ENCODE measurements at places on chromosomes 5 and 9. TPM values are rescaled to one million over a fixed set of nuclear protein-coding genes. Genes with fewer than 3 reads are reported as not detected.
A peak's percentile ranks its signal among the peaks of the same experiment; 100 is the strongest.

DNA sequence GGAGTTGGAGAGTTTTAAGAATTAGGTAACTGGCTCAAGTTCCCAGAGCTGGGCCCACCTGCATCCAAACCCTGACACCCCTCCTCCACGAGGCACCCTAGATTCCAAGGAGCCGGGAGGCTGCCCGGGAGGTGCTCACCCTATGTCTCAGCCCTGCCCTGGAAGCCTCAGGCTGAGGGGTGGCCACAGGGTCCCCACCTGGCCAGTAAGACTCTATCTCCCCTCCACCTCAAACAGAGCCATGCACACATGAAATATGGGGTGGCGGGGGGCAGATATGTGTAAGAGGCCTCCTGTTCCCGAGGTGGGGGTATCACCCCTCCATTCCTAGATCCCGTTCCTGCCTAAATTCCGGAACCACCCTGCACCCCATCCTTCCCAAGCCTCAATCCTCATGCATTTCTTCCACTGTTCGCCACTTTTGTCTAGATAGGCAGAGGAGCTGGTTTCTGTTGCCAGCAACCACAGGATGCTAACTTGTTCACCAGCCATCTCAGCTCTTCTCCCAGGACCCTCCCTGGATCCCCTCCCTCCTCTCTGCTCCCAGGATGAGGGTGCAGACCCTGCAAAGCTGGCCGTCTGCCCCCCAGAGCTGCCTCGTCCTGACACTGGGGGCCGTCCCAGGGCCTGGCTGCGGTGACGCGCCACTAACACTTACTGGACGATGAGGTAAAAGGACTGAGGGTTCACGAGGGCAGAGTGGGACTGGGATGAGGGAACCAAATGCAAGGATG, 44.1 kb downstream of the COL23A1 start:
- no peak for DNase-seq

GRCh38 chr9:99411479-99412115, 189.5 kb downstream of the SEC61B start:
- peak; percentile 24 for DNase-seq

DNA sequence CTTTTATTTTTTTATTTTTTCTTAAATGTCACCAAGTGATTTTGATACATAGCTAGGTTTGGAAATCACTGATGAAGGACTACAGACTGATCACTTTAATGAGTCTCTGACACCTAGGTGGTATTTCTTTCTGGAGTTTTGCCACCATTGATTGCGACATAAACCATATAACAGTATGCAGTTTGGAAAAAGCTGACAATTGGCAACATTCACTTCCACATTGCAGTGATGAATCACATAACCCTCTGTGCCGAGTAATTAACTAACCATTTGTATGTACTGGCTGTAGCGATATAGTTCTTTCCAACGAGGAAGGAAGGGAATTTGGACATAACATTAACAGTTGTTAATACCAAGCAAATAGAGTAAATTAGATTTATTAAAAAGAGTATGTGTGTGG, 222.9 kb upstream of the EFNA5 start:
- no peak for DNase-seq

DNA sequence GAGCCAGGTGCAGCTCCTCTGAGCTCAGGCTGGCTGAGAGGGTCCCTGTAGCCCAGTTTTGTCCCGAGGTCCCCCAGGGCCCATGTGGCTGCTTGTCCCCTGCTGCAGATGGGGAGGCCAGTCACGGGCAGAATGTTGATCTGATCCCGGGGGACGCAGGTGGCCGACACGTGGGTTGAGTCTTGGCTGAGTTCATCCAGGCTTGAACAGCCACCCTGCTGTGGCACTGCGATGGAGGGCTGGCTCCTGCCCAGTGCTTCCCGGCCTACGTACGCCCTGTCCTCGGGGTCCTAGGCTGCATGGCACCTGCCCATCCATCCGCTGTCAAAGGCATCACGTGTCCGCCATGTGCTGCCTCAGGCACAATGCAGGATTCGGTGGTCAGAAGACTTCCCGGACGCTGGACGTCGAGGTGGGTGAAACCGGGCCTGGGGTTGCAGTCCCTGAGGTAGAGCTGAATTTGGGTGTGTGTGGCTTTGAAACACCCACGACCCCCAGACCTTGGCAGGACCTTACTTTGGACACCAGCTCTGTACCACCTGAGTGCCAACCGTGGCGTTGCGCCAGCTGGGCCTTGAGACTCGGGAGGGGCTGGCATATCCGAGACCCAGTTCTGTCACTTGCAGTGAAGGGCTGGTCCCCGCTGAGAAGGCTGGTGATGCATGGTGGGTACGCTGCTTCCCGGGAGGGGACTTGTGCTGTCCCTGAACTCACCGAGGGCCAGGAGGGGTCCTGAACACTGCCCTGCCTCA, 22.3 kb downstream of the RXRA start:
- no peak for DNase-seq

DNA sequence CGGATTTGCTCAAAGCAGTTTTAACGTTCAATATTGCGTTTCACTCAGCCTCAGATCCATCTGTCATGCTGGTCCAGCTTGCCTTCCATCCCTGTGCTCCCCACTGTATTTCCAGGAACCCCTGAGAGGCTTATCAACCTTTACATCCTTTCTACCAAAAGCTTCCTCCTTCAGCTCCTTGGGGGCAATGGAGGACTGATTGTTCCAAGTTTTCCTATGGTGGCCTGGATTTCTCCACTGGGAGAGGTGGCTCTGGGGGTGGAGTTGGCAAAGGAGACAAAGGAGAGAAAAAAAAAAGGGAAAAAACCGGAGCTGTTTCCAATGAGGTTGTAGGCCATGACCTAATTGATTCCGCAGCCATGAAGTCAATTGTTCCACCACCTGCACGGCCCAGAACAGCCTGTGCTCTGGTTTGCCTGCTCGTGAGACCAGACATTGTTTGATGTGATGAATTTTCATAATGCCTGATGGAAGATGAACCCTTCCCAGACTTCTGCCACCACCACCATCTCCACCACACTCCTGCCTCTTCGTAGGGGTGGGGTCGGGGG, 54.1 kb downstream of the ABLIM3 start:
- DNase-seq, result no peak

GRCh38 chr5:30937070-30937469, 256.4 kb upstream of the CDH6 start:
- no peak for DNase-seq

WNT8A gene
- not detected for total RNA-seq

All from heart right ventricle (tissue), 16 donors.